ENCODE measurements at places on chromosomes 2 and 18.

GRCh38 chr2:41716497-41716896 is 331.3 kb upstream of the PKDCC start:
- no peak for DNase-seq

GRCh38 chr2:125711075-125711474 is 944.9 kb upstream of the GYPC start:
- no peak for DNase-seq

- DNase-seq = no peak
These were observed 356.9 kb upstream of the KLHL29 start for GRCh38 chr2:23028106-23028505.

- no peak for DNase-seq
These were observed 33.0 kb downstream of the WDR43 start for GRCh38 chr2:28927469-28927868.

GRCh38 chr18:36124841-36125240 is 4.3 kb downstream of the SLC39A6 start:
- DNase-seq = no peak
